Activated CD4-positive, alpha-beta T cell treated with anti-CD3 and anti-CD28 coated beads, Interleukin-2, amount 10 ng/mL, durations not matched to agents 24 days and 14 days (primary cell): ENCODE measurements at places on chromosomes 5 and 9. TPM values are rescaled to one million over a fixed set of nuclear protein-coding genes. Genes with fewer than 3 reads are reported as not detected.

SPATA31C1 gene
- total RNA-seq, result not detected in 2 replicates

LCN9 gene
- not detected in 2 replicates for total RNA-seq

F12 gene
- 2.7 and 2.8 TPM in 2 replicates for total RNA-seq

CTXN3 gene
- total RNA-seq, result not detected in 2 replicates

ROR2 gene
- 0.40 and 0.43 TPM in 2 replicates for total RNA-seq

FBP1 gene
- total RNA-seq, result not detected in 2 replicates

LCN10 gene
- 1.1 and 1.7 TPM in 2 replicates for total RNA-seq

CARTPT gene
- total RNA-seq, result not detected in 2 replicates

IFNA1 gene
- total RNA-seq, result not detected in 2 replicates

SPINK13 gene
- total RNA-seq, result not detected in 2 replicates

- DNase-seq, result peak; percentile 57
Observed at GRCh38 chr9:92714787-92715487, 45.0 kb upstream of the IPPK start.

GRCh38 chr5:124744170-124744971 is 2.1 kb downstream of the ZNF608 start:
- DNase-seq, result no peak

- DNase-seq, result no peak
Observed at GRCh38 chr5:72387985-72388384, 67.8 kb downstream of the PTCD2 start.

- no peak for DNase-seq
Observed at GRCh38 chr9:121217609-121218292, 16.1 kb upstream of the RAB14 start.

DNA sequence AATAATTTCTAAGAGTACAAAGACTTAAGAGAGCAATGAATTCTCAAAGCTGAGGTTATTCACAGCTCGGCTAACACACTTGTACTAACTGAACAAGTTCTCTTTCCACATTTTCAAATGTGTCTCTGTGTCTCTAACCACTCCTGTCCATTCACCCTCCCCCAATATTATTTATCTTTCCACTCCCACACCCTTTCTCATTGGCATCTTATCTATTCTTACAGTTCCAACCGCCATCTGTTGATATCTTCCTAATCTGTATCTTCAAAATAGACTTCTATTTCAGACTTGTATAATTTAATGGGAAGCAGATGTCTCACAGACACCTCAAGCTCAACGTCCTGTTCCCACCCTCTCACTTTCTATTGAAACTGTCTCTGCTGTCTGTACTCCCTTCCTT is 205.9 kb downstream of the ANXA1 start:
- DNase-seq, result no peak

DNA sequence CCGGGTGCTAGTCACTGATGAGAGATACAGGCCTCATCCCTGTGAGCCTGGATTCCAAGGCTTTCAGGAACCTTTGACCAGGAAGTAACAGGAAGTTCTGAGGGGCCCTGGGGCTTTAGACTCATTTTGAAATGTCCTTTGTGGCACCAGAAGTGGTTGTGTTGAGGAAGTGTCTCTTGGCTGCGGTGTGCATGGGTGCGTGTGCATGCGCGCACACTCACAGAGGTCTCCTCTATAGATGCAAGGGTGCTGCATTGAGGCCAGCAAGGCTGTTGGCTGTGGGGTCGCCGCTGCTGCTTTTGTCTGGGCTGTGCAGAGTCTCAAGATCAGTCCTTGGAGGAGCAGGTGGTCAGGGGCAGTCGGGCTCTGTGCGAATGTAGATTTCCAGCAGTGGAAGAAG is 7.6 kb downstream of the RAB24 start:
- DNase-seq, result no peak

DNA sequence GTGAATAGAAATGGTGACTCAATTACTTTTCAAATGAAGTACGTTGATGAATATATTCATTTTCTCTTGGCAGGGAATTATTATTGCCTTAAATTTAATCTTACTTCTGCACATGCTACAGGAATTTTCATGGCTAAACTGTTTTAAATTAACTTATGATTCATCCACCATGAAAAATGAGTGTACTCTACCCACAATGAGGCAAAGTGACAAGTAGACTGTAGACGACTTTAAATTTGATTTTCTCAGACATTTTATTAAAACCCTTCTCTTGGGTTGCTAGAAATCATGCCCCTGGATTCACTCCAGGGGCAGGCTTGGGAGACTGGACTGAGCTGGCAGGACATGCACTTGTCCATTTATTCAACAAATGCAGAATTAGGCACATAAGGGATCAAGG is 23.5 kb upstream of the ERAP2 start:
- no peak for DNase-seq

GRCh38 chr5:174801798-174802197 is 77.4 kb downstream of the MSX2 start:
- no peak for DNase-seq

DNA sequence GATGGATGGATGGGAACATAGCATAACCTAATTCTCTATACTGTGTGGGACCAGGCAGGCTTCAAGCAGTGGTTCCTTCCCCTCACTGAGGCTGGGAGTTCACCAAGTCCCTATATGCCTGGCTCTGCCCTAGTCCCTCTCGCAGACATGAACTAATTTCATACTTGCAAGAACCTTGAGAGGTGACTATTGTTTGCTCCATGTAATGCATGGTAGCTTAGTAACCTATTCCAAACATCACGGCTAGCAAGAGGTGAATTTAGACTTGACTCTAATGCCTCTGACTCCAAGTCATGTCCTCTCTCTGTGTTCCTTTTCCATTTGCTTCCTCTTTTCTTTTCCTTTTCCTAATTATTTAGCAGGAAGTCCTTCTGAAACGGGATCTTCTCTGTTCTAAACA is 25.9 kb upstream of the ERMP1 start:
- DNase-seq, result no peak

GRCh38 chr9:114908104-114908622 is 22.2 kb downstream of the TNFSF8 start:
- DNase-seq, result peak; percentile 88

- DNase-seq, result peak; percentile 86
Observed at GRCh38 chr9:94656200-94656599, 16.9 kb upstream of the FBP1 start.

GRCh38 chr5:66697796-66698564 is 101.8 kb downstream of the MAST4 start:
- DNase-seq, result no peak

GRCh38 chr9:89467278-89467625 is 30.7 kb downstream of the SEMA4D start:
- DNase-seq, result no peak

GRCh38 chr9:107665057-107665456 is 175.5 kb upstream of the KLF4 start:
- no peak for DNase-seq

DNA sequence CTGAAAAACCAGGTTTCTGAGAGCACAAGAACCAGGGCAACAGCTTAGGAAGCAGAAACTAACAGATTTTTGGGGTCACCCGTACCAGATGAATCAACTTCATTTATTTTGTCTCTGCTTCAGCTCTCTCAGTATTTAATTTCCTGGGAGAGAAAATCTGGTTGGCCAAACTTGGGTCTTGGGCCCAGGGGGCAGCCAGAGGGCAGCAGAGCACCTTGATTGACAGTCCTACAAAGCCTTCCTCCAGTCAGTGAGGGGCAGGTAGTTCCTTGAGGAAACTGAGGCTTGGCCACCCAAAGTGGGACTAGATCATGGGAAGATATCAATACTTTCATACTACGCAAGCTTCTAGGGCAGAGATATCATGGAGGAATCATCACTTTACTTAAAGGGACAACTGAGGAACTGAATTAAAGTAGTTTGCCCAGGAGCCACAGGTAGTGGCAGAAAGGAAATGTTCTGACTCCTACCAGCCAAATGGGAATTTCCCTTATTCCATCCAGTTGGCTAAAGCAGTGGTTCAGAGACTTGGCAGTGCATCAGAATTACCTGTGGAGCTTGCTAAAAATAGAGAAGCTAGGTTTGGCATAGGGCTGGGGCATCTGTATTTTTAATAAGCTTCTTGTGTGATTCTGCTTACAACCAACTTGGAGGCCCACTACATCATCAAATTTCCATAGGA is 21.5 kb upstream of the ARHGAP26 start:
- peak; percentile 83 for DNase-seq

GRCh38 chr5:181191526-181192336 is 13.3 kb downstream of the TRIM7 start:
- DNase-seq, result peak; percentile 99

GRCh38 chr5:137734331-137734730 is 1.6 kb downstream of the KLHL3 start:
- no peak for DNase-seq

GRCh38 chr5:72600391-72600981 is 93.3 kb upstream of the ZNF366 start:
- DNase-seq, result no peak

DNA sequence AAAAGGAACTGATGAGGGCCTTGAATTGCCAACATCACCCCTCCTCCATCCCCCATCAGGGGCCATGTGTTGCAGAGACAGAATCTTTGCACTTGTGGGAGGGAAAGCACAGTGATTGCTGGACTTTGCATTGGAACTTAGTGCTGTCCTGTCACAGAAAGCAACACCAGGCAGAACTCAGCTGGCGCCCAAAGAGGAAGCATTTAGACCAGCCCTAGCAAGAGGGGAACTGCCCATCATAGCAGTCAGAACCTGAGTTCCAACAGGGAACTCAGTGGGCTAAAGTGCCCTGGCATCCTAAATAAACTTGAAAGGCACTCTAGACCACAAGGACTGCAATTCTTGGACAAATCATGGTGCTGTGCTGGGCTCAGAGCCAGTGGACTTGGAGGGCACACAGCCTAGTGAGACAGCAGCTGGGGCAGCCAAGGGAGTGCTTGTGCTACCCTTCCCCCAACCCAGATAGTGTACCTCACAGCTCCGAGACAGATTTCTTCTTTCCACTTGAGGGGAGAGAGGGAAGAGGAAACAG is 128.1 kb downstream of the ACTL7B start:
- no peak for DNase-seq

- DNase-seq, result peak; percentile 78
Observed at GRCh38 chr5:378301-378891, 56.9 kb downstream of the AHRR start.

- DNase-seq, result peak; percentile 79
Observed at GRCh38 chr9:4117835-4118610, 181.8 kb downstream of the GLIS3 start.

GRCh38 chr5:67414712-67415111 is 218.1 kb upstream of the CD180 start:
- no peak for DNase-seq

DNA sequence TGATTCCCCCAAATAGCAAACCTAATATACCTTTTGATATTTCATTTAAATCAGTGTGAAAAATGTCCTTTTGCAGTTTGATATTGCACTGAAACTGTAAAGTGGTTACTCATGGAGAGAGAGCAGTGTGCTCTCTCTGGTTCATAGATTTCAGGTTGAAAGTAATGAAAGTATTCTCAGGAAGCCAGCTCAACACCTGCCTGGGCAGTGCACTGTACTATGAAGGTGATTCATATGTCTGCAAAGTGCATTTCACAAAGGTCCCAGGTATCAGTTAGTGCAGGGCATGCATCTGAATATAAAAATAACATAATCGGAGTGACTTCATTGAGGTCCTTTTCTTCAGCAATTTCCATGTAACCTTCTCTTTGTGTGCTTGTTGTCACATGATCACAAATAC is 274.3 kb downstream of the CDH18 start:
- DNase-seq, result no peak

- DNase-seq, result peak; percentile 85
Observed at GRCh38 chr5:179732918-179733771, 523 bp downstream of the MAML1 start.
